ENCODE measurements at places on chromosomes 2 and 18.

DNA sequence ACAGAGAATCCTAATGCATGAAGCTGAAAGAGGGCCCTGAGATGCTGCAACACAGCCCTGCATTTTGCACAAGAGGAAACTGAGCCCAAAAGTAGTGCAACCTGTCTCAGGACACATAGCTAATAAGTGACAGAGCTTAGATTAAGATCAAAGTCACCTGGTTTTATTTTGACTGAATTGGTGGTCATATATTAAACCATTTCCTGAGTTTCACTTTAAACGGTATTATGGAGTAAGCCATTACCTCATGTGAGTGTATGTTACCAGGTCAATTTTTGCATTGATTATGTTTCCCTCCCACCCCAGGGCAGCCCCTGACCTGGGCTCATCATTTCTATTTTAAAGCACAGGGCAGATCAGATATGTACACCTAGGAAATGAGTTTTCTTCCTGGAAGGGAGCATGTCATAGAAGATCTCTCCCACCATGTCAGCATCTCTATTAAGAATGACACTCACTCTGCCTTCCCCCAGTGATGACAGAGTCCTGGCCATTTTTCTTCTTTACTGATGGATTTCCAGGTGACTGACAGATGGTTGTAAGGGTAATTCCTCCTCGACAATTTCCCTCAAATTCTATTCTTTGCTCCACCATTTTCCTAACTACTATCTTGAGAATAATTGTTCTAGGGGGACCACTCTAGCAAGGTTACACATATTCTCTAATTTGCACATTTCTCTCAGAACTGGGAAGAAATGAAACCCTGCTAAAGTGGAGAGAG lies 441.3 kb upstream of the SLC14A2 start:
- no peak for DNase-seq

DNA sequence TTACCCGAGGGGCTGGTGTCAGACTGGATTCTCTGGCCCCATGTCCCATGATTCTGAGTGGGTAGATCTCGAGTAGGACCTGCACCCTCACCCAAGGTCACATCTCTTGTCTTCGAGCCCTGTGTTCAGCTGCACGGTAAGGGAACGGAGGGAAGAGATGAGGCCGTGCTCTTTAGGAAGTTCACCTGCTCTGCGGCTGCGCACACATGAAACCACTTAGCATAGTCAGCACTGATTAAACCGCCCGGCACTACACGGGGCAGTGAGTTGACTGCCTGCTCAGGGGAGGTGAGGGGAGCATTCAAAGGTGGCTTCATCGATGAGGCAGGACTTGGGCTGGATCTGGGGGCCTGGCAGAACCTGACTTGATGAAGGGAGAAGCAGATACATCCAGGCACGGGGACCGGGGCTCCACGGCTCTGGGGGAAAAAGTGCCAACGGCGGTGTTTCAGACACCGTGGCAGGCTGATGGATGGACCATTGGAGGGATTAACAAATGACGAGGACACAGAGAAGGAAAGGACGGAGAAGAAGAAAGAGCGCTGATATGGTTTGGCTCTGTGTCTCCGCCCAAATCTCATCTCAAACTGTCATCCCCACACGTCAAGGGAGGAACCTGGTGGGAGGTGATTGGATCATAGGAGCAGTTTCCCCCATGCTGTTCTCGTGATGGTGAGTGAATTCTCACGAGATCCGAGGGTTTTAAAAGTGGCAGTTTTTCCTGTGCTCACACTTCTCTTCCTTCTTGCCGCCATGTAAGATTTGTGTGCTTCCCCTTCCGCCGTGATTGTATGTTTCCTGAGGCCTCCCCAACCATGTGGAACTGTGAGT lies 248.6 kb downstream of the CYP26B1 start:
- no peak for DNase-seq

- DNase-seq: no peak
Measured at GRCh38 chr18:55024564-55024963, 65.3 kb upstream of the CCDC68 start.

GRCh38 chr2:98498703-98499440 lies 54.2 kb downstream of the INPP4A start:
- no peak for DNase-seq

GRCh38 chr18:36623681-36624190 lies 205.1 kb downstream of the TPGS2 start:
- peak; percentile 22 for DNase-seq

- no peak for DNase-seq
Measured at GRCh38 chr2:122570641-122571040, 815.2 kb downstream of the TSN start.

GRCh38 chr2:95006588-95006987 lies 18.9 kb upstream of the MAL start:
- DNase-seq: no peak

- DNase-seq: no peak
Measured at GRCh38 chr2:32095671-32096070, 32.3 kb downstream of the SPAST start.

GRCh38 chr2:24360050-24360962 lies at the start of gene ITSN2:
Gene ITSN2 (minus strand): TSS chr2:24360536. CDS start chr2:24328082, 32,454 bp downstream.
- peak; percentile 37 for DNase-seq

DNA sequence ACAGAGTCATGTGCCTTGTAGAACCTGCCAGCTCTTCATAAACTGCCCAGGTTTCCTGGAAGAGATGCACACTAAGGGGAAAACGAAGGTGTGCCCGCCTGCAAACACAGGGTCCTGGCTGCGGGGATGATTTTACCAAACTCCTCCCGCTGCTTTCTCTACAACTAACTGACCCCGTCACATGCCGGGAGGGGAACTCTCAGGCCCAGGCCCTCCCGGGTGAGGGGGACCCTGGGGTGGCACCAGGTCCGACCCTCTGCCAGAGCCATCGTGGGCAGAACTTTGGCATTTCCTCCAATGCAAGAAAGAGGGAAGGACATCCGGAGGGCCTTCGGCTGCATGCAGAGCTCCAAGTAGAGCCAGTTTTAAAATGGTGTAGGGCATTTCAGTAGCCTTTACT lies 28.6 kb downstream of the CAPN13 start:
- no peak for DNase-seq

DNA sequence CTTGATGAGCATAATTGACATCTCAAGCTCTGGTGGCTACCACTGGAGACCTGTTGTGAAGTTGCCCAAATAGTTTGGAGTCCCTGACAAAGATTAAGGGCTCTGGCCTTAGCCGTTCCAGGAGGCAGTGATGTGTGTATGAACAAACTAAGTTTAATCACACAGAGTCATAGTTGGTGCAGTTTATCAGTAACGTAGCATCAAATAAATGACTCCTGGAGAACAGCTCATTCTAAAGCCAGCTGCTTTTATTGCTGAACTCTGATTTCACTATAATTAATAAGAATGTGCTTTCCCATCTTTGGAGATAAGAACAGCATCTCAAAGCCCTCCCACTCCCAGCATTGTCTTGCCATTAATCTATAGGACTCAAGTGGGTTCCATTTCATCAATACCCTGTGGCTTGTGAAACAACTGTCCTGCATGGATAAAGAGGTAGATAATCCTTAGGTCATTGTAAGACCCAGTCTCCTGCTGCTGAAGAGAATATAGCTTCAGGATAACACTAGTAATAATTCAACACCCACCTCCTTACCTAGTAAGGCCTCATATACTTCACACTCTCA lies 211.4 kb upstream of the THUMPD2 start:
- peak; percentile 55 for DNase-seq

DNA sequence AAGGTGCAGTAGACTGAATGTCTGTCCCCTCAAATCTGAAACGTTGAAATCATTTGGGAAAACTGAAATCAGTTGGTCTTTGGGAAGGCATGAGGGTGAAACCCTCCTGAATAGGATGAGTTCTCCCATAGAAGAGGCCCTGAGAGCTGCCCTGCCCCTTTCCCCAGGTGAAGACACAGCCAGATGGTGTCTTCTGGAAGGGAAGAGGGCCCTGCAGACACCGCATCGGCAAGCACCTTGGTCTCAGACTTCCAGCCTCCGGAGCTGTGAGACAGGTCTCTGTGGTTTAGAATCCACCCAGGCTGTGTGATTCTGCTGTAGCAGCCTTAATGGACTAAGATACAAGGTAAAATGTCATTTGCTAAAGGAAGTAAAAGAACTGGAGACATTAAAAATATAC lies 42.1 kb upstream of the SNTG2 start:
- no peak for DNase-seq

GRCh38 chr18:22469061-22469734 lies 51.5 kb upstream of the CTAGE1 start:
- no peak for DNase-seq

DNA sequence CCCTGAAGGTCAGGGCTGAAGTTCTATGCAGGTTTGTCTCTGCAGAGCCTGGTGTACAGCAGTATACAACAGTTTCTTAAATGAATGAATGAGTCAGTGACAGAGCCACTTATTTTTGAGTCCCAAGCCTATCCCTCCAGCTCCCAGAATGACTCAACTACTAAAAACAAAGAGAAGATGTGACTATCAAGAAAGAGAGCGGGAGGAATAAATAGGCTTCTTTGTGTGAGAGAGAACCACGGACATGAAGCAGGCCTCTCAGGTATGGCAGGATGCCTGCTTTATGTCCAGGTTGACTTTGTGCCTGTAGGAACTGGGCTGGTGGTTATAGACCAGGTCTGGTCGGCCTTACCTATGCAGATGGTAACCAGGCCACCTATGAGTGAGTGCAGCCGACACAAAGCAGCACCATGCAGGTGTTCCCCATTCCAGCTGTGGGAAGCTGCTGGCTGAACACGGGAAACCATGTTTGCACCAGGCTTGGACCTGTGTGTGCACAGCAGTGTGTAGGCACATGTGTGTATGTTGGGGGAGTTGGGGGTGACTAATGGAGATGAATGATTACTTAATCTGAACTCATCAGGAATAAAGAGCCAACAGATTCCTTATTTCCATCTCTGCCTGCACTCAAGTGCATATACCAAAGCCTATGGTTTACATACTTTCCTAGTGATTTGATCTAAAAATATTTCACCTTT lies 171.0 kb downstream of the OSR1 start:
- DNase-seq: peak; percentile 62

Measured in HFFc6 (cell line).